ENCODE measurements at places on chromosomes 2 and 18.
A peak's percentile ranks its signal among the peaks of the same experiment; 100 is the strongest.

- peak; percentile 34 for DNase-seq
These were observed 477.4 kb downstream of the CPS1 start for GRCh38 chr2:211033765-211034164.

DNA sequence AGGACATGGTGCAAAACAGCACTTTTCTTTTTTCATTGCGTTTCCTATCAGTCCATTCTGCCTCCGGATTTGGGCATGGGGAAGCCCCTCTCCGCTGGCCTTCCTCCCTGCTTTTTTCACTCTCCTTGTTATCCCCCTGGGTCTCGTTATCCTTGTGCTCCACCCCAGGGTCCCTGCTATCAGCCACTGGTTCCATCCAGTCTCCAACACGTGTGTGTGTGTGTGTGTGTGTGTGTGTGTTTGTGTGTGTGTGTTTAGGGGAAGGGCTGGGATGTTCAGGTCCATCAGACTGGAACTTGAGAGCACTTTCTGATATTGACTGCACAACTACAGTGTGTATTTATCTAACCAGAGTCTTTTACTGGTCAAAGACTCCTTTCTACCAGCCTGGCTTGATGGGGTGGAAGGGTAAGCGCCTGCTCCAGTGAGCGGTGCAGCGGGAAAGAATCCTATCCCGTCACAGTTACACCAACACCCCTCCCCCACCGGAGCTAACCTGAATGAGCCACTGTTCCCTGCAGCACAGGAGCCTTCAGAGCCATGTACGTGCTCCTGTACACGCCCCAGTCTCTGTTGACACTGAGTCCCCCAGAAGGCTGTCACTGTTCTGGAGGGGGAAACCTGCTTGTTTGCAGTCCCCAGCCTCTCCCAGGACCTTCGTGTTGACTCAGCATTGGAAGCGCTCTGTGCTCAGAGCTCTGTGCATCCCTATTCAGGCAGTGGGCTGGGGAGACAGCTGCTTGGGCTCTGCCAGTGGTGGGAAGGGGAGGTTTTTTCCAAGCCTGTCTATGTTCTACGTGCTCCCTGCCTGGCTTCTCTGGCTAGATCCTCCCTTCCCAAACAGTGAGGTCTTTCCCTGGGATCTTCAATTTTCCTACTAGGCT, 4.6 kb downstream of the INHA start:
- DNase-seq, result no peak

GRCh38 chr2:124039762-124040291, 14.7 kb downstream of the CNTNAP5 start:
- no peak for DNase-seq

GRCh38 chr2:19731037-19731436, 170.7 kb downstream of the TTC32 start:
- no peak for DNase-seq

DNA sequence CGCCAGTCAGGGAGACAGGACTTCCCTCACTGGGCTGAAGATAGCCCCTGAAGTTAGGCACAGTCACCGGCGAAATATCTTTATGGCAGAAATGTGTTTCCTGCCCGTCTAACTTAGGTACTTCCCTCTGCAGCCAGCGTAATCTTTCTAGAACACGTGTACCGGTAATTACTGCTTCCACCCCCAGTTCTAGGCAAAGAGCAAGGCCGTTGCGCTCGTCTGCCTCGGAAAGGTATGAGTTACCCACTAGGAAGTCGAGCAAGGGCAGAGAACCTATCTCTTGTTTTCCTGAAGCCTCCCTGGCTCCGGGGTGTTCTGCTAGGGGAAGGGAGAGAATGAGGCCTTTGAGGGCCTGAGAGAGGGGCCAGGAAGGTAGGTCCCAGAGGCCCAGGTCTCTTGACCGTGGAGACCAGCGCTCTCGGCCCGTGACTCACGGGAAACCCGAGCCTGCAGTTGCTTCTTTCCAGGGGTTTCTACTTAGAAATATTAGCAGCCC, 70.0 kb downstream of the TWSG1 start:
- DNase-seq, result peak; percentile 60

- no peak for DNase-seq
These were observed 203.8 kb downstream of the PLCL1 start for GRCh38 chr2:198008230-198008629.

DNA sequence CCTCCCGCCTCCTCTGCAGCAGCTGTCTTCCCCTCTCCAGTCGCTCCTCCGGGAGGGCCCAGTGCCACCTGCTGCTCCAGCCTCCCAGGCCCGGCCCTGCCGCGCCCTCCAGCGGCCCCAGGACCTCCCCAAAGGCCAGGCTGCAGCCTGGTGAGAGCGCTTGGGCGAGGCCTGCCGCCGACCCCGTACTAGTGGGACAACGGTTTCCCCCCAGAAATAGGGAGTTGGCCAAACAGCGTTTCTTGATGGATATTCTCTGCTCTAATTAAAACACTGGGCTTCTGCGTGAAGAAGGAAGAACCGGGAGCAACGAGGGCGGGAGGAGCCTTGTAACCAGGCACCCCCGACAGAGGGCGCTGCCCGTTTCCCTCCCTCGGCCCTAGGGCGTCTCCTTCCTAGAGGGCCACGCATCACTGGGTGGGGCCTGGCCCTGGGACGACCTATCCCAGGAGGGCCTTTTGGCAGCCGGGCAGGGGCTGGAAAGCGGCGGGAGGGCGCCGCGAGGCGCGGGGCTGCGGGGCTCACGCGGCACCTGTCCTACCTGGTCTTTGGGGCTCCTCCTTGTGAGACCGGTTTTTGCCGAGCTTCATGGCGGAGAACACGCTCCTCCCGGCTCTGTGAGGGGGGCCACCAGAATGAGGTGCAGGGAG, 25.4 kb upstream of the OTOF start:
- peak; percentile 39 for DNase-seq
